ENCODE measurements at places on chromosomes 4 and X.

- no peak for DNase-seq
These were observed 11.1 kb downstream of the CYSLTR1 start for GRCh38 chrX:78316265-78316664.

- DNase-seq, result no peak
These were observed 1002.3 kb downstream of the FAM133A start for GRCh38 chrX:94676285-94676684.

DNA sequence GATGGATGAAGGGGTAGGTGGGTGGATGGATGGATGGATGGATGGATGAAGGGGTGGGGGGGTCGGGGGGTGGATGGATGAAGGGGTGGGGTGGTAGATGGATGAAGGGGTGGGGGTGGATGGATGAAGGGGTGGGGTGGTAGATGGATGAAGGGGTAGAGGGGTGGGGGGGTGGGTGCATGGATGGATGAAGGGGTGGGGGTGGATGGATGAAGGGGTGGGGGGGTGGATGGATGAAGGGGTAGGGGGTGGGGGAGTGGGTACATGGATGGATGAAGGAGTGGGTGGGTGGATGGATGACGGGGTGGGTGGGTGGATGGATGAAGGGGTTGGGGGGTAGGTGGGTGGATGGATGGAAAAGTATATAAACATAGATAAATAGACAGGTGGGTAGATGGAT is 74.2 kb downstream of the PRKX start:
- no peak for DNase-seq

GRCh38 chr4:40238700-40239548 is 42.1 kb downstream of the RHOH start:
- peak; percentile 77 for DNase-seq

DNA sequence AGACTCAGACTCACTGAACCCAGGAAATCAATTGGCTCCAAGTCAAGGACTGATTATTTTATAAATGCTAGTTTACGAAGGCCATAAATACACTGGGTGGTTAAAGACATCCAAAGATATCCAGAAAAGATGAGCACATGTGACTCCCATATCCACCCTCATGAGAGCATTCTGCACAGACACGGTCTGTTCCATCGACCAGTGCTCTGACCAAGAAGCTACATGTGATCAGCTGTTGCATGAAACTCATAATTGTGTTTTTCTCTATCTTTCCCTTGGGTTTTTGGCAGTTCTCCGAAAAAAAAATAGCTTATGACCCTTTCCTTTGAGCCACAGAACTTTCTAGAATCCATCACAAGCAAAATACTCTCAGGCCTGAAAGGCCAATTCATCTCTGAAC is 2.7 kb upstream of the PIR start:
- no peak for DNase-seq

GRCh38 chr4:146098978-146099377 is 76.5 kb upstream of the LSM6 start:
- DNase-seq, result no peak

DNA sequence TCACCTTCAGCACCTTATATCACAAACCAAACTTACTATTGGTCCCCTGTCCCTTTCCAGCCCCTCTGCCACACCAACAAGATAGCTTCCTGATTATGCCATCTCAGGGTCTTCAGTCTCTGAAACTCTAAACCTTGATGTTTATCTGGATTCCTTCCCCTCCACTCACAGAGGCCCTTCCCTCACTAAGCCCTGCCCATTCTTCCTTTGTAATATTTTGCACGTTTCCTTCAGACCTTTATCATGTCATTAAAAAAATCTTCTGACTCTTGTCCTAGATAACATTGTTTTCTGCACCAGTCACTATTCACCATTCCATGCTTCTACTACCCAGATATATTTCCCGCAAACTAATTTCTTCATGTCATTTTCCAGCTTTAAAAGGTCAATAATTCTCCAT is 17.7 kb upstream of the CEP135 start:
- DNase-seq, result no peak

GRCh38 chr4:101853691-101854090 is 63.2 kb downstream of the BANK1 start:
- DNase-seq, result no peak

DNA sequence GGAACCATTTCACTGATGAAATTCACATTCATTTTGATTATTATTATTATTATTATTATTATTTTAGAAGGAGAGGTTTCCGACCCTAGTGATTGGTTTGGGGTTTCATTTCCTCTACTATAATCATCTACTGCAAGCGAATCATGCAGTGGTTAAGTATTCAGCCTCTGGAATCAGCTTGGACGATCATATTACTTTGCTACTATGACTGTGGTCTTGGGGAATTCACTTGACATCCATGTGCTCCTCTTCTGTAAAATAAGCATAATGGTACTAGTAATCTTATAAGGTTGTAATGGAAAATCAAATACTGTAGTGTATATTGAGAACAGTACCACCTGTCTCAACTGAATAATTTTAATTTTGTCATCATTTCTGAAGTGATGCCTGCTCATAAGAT is 132.1 kb upstream of the SLC4A4 start:
- no peak for DNase-seq

GRCh38 chr4:41006141-41006540 is 208.2 kb downstream of the APBB2 start:
- DNase-seq, result no peak

DNA sequence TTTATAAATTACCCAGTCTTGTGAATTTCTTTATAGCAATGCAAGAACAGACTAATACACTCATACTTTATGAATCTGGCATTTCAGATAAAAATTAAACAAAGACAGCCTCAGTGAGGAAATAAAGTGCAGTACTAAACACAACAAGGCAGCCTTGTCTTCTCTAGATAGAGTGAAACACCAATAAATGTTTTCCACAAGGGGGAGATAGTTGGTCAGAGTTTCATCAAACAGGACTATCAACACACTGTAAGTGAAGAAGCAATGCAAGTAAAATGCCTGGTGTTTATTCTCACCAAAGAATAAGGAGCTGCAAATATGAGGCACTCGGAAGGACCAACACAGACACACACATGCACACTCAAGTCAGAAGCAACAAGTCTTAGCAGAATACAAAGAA is 62.8 kb downstream of the FAM9B start:
- DNase-seq, result no peak

DNA sequence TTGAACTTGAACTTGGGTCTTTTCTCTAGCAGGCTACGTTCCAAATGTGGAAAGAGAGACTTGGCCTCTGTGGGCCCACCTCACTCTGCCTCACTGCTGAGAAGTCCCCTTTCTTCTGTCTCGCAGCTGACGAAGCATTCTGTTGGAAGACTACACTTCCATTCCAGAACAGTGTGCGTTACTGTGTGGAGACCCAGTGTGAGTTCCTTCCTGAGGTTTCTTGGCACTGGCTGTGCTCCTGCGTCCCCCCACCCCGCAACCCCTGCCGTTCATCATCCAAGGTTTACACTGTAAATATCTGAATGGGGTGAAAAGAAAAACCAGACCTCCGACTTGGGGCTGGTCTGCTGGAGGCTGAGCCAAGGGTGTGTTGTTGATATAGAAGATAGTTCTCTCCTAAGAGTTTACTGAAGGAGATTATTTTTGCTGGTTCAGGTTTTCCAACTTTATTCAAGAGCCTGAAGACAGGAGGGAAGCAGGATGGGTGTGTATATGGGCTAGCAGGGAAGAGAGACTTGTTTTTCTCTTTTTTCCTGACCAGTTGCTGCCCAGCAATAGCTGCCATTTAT is 34.7 kb downstream of the NHSL2 start:
- no peak for DNase-seq

DNA sequence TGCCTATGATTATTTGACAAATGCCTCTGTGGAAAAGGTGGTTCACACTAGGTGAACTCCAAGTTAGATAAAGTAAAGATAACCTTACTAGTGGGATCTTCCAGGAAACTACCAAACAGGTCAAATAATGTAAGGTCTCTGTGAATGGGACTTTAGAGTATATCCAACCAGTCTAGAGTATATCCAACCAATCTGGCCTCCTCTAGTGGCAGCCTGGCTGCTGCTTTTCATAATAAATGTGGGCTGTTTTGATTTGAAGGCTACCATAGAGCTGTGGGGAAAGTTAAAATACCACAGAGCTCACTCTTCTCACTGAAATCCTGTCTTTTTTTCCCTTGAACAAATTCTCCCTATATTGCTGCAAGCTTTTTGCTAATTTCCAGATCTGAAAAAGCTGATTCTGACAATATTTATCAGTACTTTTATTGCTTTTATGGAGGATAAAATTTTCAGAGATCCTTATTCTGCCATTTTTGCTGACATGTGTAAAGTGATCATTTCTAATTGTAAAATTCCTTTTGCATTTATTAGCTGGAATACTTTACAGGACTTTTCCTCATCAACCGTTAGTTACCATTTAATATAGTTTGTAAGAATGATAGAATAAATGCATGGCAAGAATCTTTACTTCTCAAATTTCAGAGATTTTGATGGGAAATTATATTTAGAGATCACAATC is 111.3 kb downstream of the TET2 start:
- DNase-seq, result no peak

DNA sequence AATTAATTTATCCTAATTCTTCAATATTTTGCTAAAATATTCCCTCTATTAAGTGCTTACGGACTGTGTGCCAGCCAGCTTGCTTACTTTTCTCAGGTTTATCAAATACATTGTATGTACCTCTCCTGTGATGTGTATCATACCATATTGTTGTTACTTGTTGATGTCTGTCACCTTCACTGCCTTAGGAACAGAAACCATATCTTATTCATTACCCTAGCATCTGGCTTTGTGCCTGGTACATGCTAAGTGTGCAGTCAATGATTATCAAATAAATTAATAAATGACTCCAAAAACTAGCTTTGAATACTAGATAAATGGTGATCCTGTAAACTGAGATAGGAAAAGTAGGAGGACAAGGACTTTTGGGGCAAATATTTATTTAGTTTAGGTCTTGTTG is 6.9 kb downstream of the CLCN3 start:
- no peak for DNase-seq

DNA sequence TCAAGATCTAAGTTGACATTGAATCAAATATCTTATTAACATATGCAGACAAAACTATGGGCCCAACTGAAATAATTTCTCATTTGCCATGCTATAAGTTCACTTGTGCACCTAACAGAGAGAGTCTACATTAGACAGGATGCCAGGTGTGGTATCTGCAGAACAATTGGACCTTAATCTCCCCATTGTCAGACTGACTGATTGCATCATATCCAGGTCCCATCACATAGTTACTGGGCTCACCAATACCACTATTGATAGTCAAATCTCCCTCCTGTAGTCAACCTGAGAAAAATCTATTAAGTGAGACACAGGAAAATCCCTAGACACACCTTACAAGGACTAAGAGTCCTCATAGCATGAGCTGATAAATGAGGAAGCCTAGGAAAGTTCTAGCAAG is 156.0 kb upstream of the FRG1 start:
- no peak for DNase-seq

DNA sequence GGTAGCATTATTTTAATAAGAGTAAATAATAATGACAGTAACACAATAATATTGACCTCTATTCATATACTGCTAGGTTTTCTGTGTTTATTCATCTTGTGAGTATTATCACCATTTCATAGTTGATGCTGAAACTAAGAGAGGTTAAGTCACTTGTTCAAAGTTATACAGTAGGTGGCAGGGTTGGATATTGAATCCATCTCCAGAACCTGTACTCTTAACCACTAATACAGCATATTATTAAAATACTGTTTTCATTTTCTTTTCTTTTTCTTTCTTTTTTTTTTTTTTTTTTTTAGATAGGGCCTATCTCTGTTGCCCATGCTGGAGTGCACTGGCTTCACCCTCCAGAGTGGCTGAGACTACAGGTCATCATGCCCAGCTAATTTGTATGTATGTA is 7.1 kb upstream of the ELF2 start:
- DNase-seq, result no peak

- no peak for DNase-seq
These were observed 259.7 kb downstream of the NKX6-1 start for GRCh38 chr4:84239278-84239845.

- DNase-seq, result no peak
These were observed 19.7 kb downstream of the FNIP2 start for GRCh38 chr4:158788516-158788915.

- DNase-seq, result no peak
These were observed 38.0 kb upstream of the IL21 start for GRCh38 chr4:122658818-122659295.

DNA sequence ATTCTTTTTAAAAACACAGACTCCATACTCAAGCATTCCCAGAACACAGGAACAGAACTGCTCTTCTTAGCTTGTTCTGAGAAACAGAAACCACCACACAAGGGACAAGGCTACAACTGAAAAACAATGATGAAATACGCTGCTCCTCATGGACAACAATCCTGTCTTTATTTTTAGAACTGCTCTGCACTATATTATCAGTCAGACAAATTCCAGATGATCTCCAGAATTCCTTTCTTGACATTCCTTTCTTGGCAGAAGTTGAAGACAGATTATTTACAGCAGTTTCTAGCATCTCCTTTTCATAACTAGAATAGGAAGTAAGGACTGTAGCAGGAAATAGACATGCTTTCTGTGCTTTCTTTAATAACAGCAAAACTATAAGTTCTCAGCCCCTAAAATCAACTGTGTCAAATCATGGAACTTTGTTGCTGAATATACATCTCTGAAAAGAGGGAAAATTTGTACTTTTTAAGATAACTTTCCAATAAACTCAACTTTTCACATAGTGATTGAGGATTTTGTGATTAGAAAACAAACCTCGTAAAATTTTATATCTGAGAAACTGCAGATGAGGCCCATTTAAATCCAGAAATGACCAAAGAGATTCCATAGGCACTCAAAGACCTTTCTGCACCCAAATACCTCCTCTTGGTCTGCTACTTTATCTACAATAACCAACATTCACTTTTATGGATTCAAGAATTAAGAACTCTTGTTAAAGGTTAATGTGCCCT is 35.9 kb downstream of the ANTXR2 start:
- no peak for DNase-seq

DNA sequence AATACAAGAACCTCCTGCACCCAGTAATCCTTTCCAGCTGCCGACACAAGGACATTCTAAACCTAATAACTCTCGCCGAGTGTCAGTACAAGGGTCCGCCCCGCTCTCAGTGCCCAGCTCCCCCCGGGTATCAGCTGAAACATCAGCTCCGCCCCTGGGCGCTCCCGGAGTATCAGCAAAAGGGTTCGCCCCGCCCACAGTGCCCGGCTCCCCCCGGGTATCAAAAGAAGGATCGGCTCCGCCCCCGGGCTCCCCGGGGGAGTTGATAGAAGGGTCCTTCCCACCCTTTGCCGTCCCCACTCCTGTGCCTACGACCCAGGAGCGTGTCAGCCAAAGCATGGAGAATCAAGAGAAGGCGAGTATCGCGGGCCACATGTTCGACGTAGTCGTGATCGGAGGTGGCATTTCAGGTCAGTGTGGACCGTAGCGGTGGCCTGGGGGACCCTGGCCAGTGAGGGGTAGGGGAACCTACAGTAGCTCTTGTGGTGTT is at the start of gene MAOA:
Gene MAOA (plus strand): TSS at position 295 of the 490 bp plus-strand sequence. CDS start 43 bp downstream, at position 338.
- peak; percentile 18 for DNase-seq
